ENCODE measurements at places on chromosomes 7 and 10.

GRCh38 chr10:119162452-119163092, 2.9 kb downstream of the SFXN4 start:
- no peak for DNase-seq

GRCh38 chr10:112136486-112137153, 46.9 kb downstream of the GPAM start:
- no peak for DNase-seq

DNA sequence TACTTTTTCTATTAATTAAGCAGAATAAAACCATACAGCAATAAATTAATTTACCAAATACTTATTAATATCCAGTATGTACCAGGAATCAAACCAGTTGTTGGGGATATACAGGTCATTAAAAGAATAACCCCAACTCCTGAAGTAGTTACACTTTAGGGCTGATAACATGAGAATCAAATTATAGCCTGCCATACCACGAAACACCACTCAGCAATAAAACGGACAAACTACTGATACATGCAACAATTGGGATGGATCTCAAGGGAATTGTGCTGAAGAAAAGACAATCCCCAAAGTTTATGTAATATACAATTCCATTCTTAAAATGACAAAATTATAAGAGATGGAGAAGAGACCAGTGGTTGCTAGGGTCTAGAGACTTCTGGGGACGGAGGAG, 22.7 kb downstream of the MCMBP start:
- DNase-seq = no peak

DNA sequence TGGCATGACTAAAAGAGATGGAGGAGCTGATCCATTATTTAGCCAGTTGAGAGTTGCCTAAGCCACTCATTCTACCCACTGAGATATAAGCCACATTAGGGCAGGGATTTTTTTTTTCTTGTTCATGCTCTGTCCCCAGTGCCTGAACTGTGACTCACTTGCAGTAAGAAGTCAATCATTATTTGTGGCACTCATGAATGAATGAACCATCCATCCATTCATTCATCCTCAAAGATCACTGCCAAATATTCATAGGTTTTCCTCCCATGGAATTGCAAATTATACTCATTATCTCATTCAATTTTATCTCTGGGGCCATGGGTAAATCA, 22.8 kb upstream of the ARID5B start:
- DNase-seq = no peak

GRCh38 chr7:50427518-50427917, 22.6 kb downstream of the FIGNL1 start:
- DNase-seq = no peak
